NCI-H460 (cell line): ENCODE measurements at places on chromosomes 13 and 19. TPM values are rescaled to one million over a fixed set of nuclear protein-coding genes. Genes with fewer than 3 reads are reported as not detected.

Gene GNG7
- 0.40 TPM in 1 of 2 replicates, not detected in the other for total RNA-seq

Gene TJP3
- 0.69 and 0.98 TPM in 2 replicates for total RNA-seq

Gene SIGLEC10
- total RNA-seq = not detected in 2 replicates

Gene PBX4
- 0.57 TPM in 1 of 2 replicates, not detected in the other for total RNA-seq

Gene TMEM238
- 0.97 and 2.0 TPM in 2 replicates for total RNA-seq

Gene ZNF468
- 31.3 and 32.8 TPM in 2 replicates for total RNA-seq

Gene S1PR5
- total RNA-seq = 1.0 and 1.6 TPM in 2 replicates

Gene DPF1
- total RNA-seq = 1.7 and 2.2 TPM in 2 replicates

Gene ERF
- 16.1 and 17.1 TPM in 2 replicates for total RNA-seq

Gene PGLYRP1
- total RNA-seq = not detected in 2 replicates

Gene N4BP2L1
- 0.15 and 0.52 TPM in 2 replicates for total RNA-seq

Gene PLK5
- 0.05 TPM in 1 of 2 replicates, not detected in the other for total RNA-seq

Gene ZNF225
- total RNA-seq = 3.3 TPM in 2 replicates
